ENCODE measurements at places on chromosomes 4 and X.

DNA sequence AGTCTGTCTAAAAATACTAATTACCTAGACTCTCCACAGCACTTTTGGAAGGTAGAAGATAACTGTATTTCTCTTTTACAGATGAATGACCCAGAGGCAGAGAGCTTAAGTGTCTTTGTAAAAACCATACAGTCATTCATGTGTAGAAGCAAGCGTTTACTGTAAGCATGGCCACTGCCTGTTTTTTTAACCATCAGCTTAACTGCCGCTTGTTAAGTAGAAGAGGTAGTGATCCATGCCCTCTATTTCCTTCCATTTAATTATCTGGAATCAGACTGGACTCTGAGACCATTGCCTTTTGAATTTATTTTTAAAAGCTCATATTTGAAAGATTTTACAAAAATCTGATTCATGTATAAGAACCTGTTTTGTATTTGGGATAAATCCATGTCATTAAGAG, 111.2 kb upstream of the TECRL start:
- DNase-seq = no peak

DNA sequence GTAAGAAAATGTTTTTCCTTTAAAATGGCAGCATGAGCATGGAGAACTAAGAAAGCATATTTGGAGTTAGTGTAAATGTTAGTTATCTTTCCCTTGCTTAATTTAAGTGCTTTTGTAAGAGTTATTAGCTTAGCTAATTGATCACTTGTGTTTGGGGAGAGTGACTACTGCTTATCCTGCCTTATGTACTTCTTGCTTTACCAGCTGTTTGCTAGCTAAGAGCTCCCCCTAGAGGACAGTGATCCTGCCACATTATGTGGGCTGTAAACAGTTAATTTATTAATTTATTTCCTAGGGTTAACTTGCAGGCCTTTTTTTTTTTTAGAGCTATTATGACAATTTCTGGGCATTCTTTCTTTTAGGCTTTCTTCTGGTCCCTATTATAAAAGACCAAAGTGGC, 435.8 kb downstream of the MAGEB5 start:
- DNase-seq = no peak

GRCh38 chrX:115183980-115184379, 5.2 kb upstream of the RBMXL3 start:
- DNase-seq = no peak

DNA sequence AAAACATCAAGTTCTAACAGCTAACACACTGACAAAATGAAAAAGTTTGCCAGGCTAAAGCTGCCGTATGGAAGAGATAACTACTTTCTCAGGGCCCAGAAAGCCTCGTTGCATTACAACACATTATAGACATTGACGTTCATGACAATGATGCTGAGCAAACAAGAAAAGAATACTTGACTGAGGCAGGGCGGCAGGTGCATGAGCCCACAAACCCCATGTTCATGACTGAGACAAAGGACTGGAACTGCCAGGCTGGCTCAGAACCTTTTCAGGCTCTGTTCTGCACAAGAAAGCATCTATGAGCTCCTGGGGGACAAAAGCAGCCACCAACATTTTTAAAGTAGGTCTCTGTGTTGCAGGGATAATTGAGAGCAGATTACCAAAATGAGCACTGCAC, 13.6 kb downstream of the TLR6 start:
- DNase-seq = no peak

DNA sequence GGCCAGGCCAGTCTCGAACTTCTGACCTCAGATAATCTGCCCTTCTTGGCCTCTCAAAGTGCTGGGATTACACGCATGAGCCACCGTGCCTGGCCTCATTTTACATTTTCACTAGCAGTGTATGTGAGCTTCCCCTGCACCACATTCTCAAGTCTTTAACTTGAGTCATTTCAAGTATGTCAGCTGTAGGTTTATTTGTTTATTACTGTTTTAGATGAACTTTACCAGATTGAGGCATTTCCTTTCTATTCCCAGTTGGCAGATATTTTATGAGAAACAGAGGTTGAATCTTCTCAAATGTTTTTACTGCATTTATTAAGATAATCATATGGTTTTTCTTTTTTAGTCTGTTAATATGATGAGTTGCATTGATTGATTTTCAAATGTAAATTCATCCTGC, 114.6 kb upstream of the SH3RF1 start:
- no peak for DNase-seq

- no peak for DNase-seq
These were observed 728 bp downstream of the UBA6 start for GRCh38 chr4:67700116-67700737.

GRCh38 chrX:53683556-53684414, 2.7 kb downstream of the HUWE1 start:
- DNase-seq = peak; percentile 87

- DNase-seq = no peak
These were observed 89.9 kb downstream of the REPS2 start for GRCh38 chrX:17036171-17036961.

GRCh38 chrX:31007321-31007720, 64.5 kb downstream of the FTHL17 start:
- no peak for DNase-seq

GRCh38 chrX:107747596-107748161, 27.9 kb downstream of the TSC22D3 start:
- DNase-seq = no peak

DNA sequence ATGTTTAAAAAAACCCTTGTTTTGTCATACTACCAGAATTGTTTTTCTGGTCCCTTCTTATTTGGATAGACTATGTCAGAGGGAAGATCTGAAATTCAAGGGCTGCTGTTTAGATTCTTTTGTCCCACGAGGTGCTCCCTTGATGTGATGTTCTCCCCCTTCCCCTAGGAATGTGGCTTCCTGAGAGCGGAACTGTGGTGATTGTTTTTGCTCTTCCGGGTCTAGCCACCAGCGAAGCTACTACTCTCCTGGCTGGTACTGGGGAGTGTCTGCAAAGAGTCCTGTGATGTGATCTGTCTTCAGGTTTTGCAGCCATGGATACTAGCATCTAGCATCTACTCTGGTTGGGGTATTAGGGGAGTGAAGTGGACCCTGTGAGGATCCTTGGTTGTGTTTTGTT, 271.1 kb downstream of the DCAF12L2 start:
- no peak for DNase-seq
